ENCODE measurements at places on chromosomes 3 and 15.

GRCh38 chr3:29581311-29581710 lies 300.4 kb downstream of the RBMS3 start:
- DNase-seq, result no peak

DNA sequence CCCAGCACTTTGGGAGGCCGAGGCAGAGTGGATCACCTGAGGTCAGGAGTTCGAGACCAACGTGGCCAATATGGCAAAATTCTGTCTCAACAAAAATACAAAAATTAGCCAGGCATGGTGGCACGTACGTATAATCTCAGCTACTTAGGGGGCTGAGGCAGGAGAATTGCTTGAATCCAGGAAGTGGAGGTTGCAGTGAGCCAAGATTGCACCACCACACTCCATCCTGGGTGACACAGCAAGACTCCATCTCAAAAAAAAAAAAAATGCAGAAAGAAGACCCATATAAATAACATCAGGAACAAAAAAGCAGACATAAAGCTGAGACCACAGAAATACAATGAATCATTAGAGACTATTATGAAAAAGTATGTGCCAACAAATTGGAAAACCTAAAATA lies 235.2 kb upstream of the VEPH1 start:
- no peak for DNase-seq

DNA sequence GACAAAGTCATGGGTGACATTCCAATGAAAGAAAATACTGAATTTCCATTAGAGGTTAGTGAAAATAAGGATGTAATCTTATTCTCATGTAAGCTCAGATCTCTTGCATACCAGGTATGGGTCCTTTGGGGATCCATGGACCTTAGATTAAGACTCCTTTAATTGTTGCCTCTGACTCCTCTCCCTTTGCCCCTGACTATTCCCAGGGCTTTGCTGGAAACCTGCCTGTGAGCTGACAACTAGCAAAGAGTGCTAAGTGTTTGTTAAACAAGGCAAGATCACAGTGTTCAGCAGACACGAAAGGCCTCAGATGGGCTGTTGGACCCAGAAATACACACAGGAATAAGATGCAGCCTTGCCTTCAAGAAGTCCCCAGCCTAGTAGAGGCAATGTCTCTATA lies 32.1 kb downstream of the ACKR2 start:
- DNase-seq, result no peak

GRCh38 chr15:97703400-97703799 lies 257.1 kb upstream of the ARRDC4 start:
- no peak for DNase-seq

- DNase-seq, result no peak
Observed at GRCh38 chr3:125443923-125444322, 68.8 kb upstream of the ZNF148 start.

DNA sequence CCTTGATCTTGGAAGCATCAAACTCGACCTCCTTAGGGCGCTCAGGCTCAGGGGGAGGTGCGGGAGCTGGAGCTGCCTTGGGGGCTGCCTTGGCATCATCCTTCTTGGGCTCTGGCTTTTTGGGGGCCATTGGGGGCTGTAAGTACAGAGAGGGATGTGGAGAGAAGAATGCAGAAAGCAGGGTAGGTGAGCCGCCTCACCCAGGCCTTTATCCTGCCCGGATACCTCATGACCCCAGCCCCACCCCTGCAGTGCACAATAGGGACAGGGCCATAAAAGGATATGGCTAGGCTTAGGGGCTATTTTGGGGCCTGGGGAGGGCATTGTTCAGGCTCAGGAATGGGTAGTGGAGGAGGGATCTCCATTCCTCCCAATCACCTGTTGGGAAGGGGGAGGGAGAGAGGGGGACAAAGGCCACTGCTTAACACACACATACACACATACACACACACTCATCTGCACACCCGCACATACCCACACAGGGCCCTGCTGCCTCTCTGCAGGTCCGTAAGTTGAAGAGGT lies at the start of gene MYL3:
MYL3 (minus strand) TSS at position 184 of the 522 bp plus-strand sequence; CDS start at position 130, 54 bp downstream.
- DNase-seq, result no peak

DNA sequence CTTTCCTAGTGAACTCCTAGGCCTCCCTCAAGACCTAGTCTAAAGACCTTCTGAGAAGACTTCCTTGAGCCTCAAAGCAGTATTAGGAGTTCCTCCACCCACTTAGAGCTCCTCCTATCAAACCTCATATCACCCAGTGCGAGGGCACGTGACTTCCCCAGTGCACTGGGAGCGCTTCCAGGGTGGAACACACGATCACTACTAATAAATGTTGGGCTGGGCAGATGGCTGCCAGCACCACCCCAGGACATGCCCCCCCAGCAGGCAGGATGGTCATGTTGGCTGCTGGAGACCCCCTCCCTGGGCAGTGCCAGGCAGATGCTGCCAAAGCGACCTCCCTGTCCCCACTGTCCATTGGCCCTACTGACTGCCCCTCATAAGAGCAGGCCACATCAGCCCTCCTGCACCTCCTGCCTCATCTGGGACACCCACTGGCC lies 8.5 kb upstream of the PLXND1 start:
- DNase-seq, result no peak

GRCh38 chr3:171348121-171348520 lies 112.1 kb downstream of the TNIK start:
- DNase-seq, result no peak

DNA sequence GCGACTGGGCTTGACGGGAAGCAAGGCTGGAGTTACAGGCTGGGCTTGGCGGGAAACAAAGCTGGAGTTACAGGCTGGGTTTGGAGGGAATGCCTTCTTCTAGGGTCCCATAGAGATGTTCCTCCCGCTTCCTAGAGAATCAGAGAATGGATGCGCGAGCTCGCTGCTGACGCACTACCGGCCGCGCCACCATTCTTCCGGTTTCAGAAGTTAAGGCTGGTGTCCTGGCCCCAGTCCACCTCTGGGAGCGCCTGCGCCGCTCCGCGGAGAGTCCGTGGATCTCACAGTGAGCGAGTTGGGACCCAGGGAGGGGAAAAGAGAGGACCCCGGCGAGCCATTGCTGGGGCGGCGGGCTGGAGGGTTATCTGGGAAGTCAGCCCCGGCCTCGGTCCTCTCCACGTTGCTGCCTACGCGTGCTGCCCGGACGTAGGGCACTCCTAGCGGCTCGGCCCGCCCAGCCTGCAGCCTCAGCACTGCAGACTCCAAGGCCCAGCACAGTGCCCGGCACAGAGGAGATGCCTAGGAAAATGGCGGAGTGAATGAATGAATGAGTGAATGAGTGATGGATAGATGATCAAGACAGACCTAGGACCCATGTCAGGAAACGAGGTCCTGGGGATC lies at the start of gene ZNF502:
ZNF502 (plus strand) TSS at position 206 of the 621 bp plus-strand sequence. CDS start 7,602 bp downstream, outside the sequence.
- DNase-seq, result peak; percentile 71

DNA sequence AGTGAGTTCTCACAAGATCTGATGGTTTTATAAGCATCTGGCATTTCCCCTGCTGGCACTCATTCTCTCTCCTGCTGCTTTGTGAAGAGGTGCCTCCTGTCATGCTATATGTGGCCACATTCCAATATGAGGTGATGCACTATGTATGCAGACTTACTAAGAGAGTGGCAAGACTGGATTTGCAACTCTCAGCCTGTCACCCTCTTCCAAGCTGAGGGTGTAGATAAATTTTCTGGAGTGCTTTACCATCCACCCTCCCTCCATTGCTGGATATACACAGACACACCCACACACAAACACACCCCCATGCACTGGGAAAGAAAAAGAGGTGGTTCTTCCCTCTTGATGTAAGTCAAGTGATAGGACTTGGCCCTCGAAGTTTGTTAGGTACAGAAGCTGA lies 30.2 kb upstream of the CHMP2B start:
- no peak for DNase-seq

GRCh38 chr15:68314563-68314962 lies 37.0 kb downstream of the FEM1B start:
- DNase-seq, result no peak

- no peak for DNase-seq
Observed at GRCh38 chr3:194736277-194736895, 50.7 kb downstream of the FAM43A start.

GRCh38 chr3:45165497-45166283 lies 19.5 kb upstream of the CDCP1 start:
- DNase-seq, result no peak

DNA sequence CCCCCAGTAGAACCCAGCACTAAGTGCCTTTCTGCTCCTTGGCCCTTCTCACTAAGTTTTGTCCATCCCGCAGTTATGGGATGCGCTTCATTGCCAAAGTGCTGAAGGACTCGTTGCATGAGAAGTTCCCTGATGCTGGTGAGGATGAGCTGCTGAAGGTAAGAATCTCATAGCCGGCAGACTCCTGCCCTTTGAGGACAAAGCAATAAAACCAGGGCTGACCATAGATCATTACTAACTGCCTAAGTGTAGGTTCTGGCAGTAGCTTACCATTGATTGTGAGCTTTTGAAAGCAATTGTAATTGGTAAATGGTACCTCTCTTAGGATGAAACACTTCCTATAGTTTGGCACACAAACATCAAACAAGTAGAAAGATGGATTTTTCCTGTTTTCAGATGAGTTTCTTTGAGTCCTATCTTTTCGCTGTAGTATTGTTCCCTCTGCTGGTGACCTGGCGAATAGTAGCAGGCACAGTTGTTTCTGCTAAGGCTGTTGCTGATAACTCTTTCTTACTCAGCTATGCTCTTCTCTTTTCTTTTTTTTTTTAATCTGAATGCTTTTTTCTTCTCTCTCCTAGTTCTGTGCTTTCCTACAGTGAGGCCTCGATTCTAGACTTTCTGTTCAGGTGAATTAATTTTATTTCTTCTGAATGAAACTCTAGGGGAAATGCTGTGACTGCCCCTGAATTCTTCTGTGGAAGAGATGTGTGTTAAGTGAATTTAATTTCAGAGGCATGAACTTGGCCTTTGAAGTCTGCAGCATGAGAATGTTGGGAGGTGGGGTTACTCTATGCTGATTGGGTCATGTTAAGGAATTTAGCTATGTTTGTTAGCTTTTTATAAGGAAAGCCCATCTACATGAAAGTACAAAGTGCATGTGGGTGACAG lies 47.4 kb upstream of the CRTC3 start:
- DNase-seq, result peak; percentile 13

GRCh38 chr15:77479015-77479414 lies 58.3 kb downstream of the HMG20A start:
- no peak for DNase-seq

- DNase-seq, result no peak
Observed at GRCh38 chr15:33671456-33671855, 296.8 kb upstream of the CHRM5 start.

All from NCI-H2081 (cell line).